ENCODE measurements at places on chromosomes 11 and 22.
A peak's percentile ranks its signal among the peaks of the same experiment; 100 is the strongest.

- DNase-seq: peak; percentile 55
Observed at GRCh38 chr11:6620636-6621035, 1.4 kb upstream of the TPP1 start.

- no peak for DNase-seq
Observed at GRCh38 chr11:67250059-67251043, 15.9 kb upstream of the GRK2 start.

GRCh38 chr22:24423519-24424000 lies 3.8 kb upstream of the ADORA2A start:
- DNase-seq: peak; percentile 92

DNA sequence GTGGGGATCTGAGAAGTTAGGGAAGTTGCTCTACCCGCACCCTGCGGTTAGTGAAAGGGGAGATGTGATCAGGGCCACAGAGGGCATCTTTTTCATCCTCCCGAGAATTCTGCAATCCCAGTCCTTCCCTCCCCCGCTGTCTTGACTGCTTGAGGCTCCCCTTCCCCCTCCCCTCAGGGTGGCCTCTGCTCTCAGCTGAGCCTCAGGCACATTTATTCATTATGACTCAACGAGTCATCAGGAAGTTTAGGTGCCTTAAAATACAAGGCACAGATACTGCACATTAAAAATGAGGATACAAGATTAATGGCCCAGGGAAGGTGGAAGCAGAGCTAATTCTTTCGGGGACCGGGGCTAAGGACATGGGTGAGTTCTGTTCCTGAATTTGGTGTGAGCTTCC lies 104.0 kb downstream of the CACNA1I start:
- DNase-seq: no peak

- DNase-seq: no peak
Observed at GRCh38 chr11:92111287-92111686, 113.3 kb upstream of the FAT3 start.

- no peak for DNase-seq
Observed at GRCh38 chr22:40026641-40027040, 31.9 kb downstream of the FAM83F start.

DNA sequence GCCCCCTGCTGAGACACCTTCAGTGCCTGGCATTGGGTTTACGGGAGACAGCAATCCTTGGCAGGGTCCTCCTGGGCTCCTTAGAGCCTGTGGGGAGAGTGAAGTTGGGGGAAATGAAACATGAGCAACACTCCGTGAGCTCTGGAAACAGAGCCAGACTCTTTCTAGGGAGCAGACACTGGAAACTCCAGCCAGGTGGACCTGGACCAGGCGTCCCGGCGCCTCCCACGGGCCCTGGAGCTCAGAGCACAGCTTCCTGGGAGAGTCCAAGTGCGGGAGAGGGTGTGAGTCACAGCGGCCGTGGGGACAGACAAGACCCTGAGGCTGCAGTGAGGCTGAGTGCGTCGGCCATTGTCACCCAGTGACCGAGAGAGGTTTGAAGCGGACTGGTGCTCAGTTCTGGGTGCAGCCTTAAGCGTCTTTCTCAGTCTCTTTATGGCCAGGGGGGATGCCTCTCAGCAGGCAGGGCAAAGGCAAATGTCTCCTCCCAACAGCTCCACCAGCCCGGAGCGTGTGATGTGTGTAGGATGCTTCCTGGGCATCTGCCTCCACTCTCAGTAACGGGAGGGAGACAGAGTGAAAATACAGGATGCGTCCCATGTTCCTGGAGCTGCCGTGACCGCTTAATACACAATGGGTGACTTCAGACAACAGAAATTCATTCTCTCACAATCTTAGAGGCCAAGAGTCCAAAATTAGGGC lies 399.2 kb downstream of the SHANK2 start:
- DNase-seq: no peak

- no peak for DNase-seq
Observed at GRCh38 chr11:46491661-46492330, 100.2 kb upstream of the CHRM4 start.

DNA sequence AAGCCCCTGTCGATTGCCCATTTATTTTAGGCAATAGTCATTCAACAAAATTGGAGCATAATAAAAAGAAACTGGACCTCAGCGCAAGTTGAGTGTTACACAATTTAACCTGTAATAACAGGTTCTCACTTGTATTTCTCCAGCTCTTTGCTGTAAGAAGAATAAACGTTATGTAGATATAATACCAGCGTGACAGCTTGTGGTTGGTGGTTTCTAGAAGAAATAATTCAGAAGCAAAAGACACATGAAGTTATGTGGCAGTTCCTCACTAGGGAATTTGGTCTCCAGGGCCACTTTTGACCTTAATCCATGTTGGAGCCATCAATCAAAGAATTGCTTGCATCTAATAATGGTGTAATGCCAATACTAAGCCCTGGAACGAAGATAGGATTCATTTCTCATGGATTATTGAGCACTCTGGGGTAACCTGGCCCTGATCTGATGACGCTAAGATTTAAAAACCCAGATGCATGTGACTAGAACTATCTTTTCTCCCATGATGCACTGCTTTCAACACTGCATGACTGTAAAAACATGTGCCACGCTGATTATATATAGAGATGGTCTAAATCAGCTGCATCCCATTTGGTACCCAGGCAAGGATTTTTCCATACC lies 129.7 kb upstream of the LDLRAD3 start:
- no peak for DNase-seq

Measured in suppressor macrophage treated with lipopolysaccharide for 1 hour (primary cell).